DMS79 (cell line): ENCODE measurements at places on chromosomes 5 and 9.
A peak's percentile ranks its signal among the peaks of the same experiment; 100 is the strongest.

DNA sequence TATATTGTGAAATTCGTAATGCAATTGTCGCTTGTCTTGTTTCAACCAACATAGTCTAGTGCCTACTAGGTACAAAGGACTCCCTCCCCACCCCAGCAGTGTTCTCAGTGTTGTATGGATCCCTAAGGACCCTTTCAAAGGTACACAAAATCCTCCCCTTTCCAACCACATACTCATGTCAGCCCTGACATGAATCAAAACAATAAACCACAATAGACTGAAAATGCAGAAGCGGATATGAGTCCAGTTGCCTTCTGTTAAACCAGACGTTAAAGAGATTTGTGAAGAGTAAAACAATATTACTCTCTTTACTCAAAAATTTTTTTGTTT, 82.4 kb upstream of the IFNK start:
- no peak for DNase-seq

GRCh38 chr9:28249424-28249823, 676.1 kb upstream of the C9orf72 start:
- DNase-seq = no peak

GRCh38 chr9:125922854-125923253, 175.7 kb downstream of the PBX3 start:
- DNase-seq = no peak

- DNase-seq = no peak
Measured at GRCh38 chr5:131481569-131481968, 153.5 kb downstream of the RAPGEF6 start.

DNA sequence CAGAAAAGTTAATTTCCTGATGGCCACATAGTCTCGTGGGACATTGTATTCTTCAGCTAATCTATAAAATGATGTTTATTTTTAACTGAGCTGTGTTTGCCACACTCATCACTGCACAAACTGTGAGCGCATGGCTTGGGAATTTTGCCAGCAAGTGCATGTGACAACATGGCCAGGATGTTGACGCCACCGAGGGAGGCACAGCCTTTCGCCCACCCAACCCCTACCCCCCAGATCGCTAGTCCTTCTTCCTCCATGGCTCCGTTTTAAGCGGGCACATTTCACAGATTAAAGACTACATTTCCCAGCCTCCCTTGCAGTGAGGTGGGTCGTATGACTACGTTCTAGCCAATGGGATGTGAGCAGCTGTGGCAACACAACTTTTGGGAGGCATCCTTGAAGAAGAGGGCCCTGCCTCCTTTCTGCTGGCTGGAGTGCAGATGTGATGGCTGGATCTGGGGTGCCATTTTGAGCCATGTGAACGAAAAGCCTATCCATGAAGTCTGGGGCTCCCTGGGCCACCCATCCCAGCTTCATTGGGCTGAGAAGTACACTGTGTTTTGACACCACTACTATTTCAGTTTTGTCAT, 7.9 kb downstream of the NRARP start:
- no peak for DNase-seq

GRCh38 chr9:127862075-127863011, 7.9 kb upstream of the ENG start:
- no peak for DNase-seq

DNA sequence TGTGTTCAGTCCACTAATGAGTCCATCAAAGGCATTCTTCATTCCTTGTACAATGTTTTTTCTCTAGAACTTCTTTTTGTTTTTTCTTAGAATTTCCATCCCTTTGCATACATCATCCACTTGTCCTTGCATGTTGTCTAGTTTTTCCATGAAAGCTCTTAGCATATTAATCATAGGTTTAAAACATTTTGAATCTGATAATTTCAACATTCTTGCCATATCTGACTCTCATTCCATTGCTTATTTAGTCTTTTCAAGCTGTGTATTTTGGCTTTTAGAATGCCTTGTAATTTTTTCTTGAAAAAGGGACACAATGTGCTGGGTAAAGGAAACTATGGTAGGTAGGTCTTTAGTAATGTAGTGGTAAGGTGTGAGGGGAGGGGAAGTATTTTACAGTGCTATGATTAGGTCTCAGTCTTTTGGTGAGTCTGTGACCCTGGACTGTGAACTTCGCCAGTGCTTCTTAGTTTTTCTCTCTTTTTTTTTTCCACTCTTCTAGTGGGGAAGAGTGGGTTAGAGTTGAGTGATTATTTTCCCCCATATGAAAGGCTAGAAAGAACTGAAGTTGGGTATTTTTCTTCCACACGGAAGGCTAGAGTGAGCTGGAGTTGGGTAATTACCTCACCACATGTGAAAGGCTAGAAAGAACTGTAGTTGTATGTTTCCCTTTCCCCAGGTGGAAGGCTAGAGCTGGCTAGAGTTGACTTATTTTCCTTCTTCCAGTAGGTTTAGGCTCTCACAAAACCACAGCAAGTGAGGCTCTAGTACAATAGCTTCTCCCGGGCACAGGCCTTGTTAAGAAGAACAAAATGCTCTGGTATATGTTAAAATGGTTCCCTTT, 172.1 kb downstream of the SNX18 start:
- DNase-seq = no peak

- no peak for DNase-seq
Measured at GRCh38 chr5:169656125-169656901, 19.2 kb downstream of the DOCK2 start.

DNA sequence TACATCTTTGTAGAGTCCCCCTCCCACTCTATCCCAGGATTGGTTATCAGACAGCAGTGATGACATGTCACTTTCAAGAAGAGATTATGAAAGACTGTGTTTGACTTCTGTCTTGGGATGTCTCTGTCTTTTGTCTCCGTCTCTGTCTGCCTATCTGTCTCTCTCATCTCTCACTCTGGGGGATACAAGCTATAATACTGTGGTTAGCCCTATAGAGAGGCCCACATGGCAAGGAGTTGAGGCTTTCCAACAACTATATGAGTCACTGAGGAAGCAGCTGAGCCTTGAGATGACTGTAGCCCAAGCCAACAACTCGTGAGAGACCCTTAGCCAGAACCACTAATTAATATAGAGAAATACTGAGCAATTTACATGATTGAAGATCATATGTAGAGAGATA, 284.8 kb downstream of the PDE4D start:
- no peak for DNase-seq

GRCh38 chr9:34500623-34501267, 22.0 kb downstream of the ENHO start:
- DNase-seq = peak; percentile 15

GRCh38 chr5:135181653-135182052, 147.6 kb upstream of the PITX1 start:
- no peak for DNase-seq

DNA sequence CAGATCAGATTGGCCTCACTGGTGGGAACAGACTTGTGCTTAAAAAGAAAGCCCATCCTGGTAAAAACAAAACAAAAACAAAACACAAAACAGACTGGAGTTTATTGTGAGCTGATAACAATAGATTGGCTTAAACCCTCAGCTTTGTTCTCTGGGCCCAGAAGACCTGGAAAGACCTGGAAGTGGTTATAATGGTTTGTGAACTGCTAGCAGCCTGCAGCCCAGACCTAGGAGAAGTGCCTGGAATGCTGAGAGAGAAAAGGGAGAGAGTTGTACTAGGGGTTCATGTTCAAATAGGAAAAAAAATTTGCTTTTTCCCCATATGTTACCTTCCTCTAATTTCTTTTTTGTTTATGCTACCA, 396.6 kb downstream of the DMAC1 start:
- no peak for DNase-seq

- DNase-seq = no peak
Measured at GRCh38 chr5:158635565-158635964, 464.2 kb downstream of the EBF1 start.

DNA sequence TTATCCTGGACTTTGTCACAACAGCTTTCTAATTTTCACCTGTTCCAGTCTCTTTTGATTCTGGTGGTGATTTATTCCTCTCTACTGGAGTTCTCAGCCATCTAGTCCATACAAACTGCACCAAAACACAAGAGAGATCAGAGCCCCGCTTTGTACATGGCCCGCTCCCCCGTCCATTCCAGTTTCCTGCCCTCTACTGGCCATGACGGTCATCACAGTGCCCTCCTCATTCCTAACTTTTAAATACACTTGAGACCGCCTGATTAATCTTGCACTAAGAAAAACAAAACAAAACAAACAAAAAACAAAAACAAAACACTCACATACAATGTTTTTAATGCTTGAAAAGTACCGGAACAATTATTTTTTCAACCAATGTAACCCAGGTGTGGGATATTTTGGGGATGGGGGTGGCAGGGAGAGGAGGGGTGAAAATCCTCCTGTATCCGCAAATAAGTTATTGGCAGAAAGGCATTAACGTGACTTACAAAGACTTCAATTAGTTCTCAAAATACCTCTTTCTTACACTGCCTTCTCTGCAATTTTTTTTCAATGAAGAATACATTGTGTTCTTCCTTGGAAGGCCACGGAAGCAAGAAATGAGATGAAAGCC, 84.8 kb upstream of the PAM start:
- DNase-seq = no peak

DNA sequence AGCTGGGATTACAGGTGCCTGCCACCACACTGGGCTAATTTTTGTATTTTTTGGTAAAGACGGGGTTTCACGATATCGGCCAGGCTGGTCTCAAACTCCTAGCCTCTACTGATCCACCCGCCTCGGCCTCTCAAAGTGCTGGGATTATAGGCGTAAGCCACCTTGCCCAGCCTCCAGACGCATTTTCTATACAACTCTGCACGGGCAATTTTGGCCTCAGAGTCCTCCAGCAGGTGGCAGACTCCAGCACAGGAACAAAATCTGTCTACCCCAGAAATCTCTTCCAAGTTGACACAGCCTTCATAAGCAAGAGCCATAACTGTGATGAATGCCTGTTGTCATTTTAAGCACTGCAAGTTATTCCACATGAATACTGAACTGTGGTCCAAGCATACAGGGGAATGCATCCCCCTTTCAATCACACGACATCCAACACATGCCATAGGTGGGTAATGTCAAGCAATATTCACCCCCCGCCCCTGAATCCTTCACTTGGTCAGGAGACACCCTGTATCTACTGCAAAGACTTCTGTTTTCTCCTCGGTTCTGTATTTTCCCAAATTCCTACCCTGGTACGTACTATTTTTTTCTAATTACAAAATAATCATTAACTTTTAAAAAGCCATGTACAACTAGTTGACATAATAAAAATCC, 50.8 kb downstream of the ALDH7A1 start:
- no peak for DNase-seq

- no peak for DNase-seq
Measured at GRCh38 chr5:87282269-87282668, 14.6 kb downstream of the RASA1 start.

GRCh38 chr5:108924457-108924961, 176.8 kb downstream of the FER start:
- DNase-seq = no peak

GRCh38 chr5:126189862-126190261, 233.3 kb upstream of the GRAMD2B start:
- no peak for DNase-seq

DNA sequence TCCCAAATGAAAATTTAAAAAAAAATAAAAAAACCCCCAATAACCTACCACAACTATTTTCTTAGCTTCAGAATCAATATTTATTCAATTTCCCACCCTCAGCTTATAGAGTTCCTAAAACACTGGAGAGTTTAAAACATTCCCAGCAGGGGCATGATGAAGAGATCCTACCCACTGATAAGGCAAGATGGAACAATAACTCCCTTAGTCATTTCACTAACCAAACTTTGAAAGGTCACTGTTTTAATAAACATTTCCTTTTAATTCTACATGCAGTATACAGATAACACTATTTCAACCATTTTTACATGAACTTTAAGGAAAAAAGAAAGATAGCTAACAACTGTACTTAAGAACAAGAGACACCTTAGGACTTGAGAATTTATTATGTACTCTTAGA, 34.9 kb upstream of the ACOT12 start:
- DNase-seq = no peak

- no peak for DNase-seq
Measured at GRCh38 chr5:72611118-72611730, 104.0 kb upstream of the ZNF366 start.

GRCh38 chr5:111680737-111681413, 76.1 kb downstream of the NREP start:
- DNase-seq = no peak

DNA sequence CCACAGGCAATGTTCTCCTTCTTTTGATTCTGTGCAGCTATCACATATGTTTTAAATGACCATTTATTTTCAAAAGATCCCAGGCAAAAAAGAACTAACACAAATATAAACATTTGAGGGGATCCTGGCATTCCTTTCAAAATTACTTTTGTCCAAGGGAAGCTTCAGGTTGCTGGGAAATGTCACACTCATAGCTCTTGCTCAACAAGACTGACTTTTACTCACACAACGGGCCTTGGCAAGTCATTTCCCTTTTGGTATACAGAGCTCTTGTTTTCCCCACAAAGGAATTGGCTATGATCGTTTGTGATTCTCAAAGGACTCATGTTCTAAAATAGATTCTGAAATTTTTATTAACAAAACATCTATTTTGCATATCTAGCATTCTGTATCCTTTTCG, 4.5 kb upstream of the PALM2AKAP2 start:
- no peak for DNase-seq

GRCh38 chr5:604391-604831, 7.7 kb upstream of the CEP72 start:
- DNase-seq = no peak

- DNase-seq = peak; percentile 40
Measured at GRCh38 chr5:60487885-60488442, 212.0 kb downstream of the DEPDC1B start.

- DNase-seq = no peak
Measured at GRCh38 chr9:25412646-25413045, 265.6 kb downstream of the TUSC1 start.

GRCh38 chr5:101045689-101046088, 142.6 kb upstream of the ST8SIA4 start:
- no peak for DNase-seq

DNA sequence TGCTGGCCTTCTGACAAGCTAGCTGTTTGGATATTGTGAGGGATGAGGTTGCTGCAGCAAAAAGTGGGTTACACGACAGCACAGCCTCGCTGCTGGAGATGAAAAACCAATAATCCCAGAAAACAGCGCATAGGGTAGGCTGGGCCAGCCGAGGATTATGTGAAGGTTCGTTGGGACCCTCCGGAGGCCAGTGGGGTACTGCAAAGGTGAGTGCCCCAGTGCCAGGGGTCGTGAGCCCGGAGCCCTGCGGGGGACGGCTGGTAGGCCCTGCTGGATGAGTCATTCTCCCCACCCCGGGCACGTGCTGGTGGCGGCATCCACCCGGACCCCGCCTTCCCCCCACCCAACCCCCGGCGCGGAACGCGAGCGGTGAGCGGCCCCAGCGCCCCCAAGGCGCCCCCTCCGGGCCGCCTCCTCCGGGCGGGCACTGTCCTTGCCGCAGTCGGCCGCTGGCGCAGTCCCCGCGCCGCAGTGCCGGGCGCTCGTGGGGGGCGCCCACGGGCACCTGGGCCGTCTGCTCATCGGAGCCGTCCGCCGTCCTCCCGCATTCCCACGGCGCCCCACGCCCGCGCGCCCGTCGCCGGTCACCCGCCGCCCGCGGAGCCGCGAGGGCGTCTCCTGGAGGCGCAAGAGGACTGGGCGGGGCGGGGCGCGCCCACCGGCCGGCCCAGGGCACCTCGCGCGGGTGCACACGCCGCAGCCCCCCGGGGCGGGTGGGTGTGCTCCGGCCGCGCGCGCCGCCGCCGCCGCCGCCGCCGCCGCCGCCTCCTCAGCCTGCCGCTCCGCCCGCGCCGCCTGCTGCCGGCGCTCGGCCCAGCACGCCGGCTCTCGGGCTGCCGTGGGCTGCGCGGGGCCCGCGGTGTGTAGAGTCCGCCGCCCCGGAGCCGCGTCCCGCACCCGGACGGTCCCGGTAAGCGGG, at the start of gene PHF24:
TSS of gene PHF24 (plus strand) at position 794 of the 919 bp plus-strand sequence. CDS start 13,014 bp downstream, outside the sequence.
- DNase-seq = no peak
